ENCODE measurements at places on chromosomes 16 and 17. TPM values are rescaled to one million over a fixed set of nuclear protein-coding genes. Genes with fewer than 3 reads are reported as not detected.

TOP2A gene
- total RNA-seq, result 402 TPM

SLC25A10 gene
- 52.2 TPM for total RNA-seq

XYLT1 gene
- 6.9 TPM for total RNA-seq

KAT7 gene
- total RNA-seq, result 31.4 TPM

ZPBP2 gene
- total RNA-seq, result not detected

GAST gene
- not detected for total RNA-seq

RPGRIP1L gene
- 5.3 TPM for total RNA-seq

LDHD gene
- not detected for total RNA-seq

KRTAP17-1 gene
- total RNA-seq, result not detected

KCNJ2 gene
- not detected for total RNA-seq

GTF3C1 gene
- total RNA-seq, result 46.9 TPM

FBXO39 gene
- 3.0 TPM for total RNA-seq

RNF157 gene
- total RNA-seq, result 7.3 TPM

SEPTIN1 gene
- not detected for total RNA-seq

CDH3 gene
- under 0.01 TPM for total RNA-seq

ODAD4 gene
- total RNA-seq, result 0.42 TPM

CCL23 gene
- total RNA-seq, result not detected

CSH2 gene
- not detected for total RNA-seq

KRTAP9-2 gene
- total RNA-seq, result not detected

CD79B gene
- not detected for total RNA-seq

NPIPA5 gene
- total RNA-seq, result not detected

ABCC11 gene
- not detected for total RNA-seq

CENPT gene
- total RNA-seq, result 26.8 TPM

ABCA3 gene
- 5.9 TPM for total RNA-seq

IGF2BP1 gene
- 15.2 TPM for total RNA-seq

ABAT gene
- 3.9 TPM for total RNA-seq

RPL23 gene
- total RNA-seq, result 1,311 TPM

NATD1 gene
- total RNA-seq, result 0.83 TPM

ZNF469 gene
- 0.27 TPM for total RNA-seq

TEX19 gene
- not detected for total RNA-seq

P4HB gene
- total RNA-seq, result 1,293 TPM

ITGAX gene
- total RNA-seq, result 0.42 TPM

GP1BA gene
- total RNA-seq, result 0.23 TPM

KRTAP4-11 gene
- not detected for total RNA-seq

ADGRG3 gene
- total RNA-seq, result not detected

DYNLRB2 gene
- total RNA-seq, result not detected

KRT12 gene
- total RNA-seq, result not detected
